CD8-positive, alpha-beta memory T cell (primary cell): ENCODE measurements at places on chromosomes 13 and 19.

DNA sequence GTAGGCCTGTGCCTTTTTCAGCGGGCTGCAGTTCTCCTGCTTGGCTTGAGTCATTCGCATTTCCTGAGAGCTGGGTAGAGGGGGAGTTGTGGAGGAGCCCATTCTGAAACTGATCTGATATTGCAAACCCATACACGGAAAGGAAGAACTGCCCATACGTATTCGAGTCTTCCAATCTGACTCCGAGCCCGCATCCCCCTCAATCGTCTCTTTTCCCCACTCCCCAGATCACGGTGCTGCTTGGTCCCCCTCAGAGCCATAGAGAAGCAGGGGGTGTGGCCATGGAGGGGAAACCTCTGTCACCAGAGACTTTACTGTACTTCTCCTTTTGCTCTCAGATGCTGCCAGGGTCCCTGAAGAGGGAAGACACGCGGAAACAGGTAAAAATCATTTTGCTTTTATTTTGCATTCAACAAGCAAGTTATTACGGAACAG, at the start of gene CD22:
CD22 (plus strand) TSS at position 337 of the 435 bp plus-strand sequence. CDS start 2,854 bp downstream, outside the sequence.
- DNase-seq: no peak

DNA sequence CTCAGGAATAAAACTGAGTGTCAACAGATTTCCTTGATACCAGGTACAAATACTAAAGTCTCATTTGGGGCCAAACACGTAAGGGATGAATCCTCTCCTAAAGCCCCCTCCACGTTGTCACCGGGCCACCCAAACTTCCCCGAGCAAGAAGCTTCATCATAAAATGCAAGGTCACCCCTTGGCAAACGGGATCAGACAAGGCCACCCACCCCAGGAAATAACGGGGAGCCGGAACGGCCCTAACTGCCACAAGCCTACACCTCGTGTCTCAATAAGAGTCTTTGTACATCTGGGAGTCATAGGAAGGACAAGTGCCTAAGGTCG, 717 bp downstream of the EEF2 start:
- DNase-seq: no peak

DNA sequence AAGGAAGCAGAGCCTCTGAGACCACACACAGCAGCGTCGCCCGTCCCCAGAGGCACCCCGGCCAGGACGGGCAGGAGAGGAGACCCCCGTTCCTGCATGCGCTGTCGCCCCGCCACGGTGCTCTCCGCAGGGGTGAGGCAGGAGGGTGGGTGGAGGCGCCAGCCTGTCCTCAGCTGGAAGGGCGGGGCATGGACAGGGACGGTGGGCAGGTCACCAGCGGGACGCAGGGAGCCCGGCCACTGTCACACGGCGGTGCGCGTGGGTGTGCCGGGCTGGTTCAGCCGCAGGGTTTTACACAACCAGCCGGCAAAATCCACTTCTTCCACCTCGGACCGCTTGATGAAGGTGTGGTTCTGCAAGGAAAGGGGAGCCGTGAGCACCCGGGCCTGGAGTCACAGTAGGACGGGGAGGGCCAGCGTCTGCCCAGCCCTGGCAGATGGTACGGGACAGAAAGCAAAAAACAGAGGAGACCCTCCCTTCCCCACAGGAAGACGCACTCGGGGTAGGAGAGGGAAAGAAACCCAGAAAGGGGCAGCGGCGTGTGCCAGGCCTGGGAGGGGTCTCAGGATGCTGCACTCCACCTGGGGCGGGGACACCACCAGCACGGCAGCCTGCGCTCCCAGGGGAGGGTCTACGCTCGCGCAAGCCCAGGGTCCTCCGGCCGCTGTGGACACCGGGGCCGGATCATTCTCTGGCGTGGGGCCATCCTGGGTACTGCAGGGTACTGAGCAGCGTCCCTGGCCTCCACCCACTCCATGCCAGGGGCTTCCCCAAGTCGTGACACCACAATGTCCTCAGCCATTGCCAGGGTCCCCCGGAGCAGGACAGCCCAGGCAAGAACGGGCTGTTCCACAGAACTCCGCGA, 23.9 kb upstream of the ZBTB7A start:
- DNase-seq: no peak

DNA sequence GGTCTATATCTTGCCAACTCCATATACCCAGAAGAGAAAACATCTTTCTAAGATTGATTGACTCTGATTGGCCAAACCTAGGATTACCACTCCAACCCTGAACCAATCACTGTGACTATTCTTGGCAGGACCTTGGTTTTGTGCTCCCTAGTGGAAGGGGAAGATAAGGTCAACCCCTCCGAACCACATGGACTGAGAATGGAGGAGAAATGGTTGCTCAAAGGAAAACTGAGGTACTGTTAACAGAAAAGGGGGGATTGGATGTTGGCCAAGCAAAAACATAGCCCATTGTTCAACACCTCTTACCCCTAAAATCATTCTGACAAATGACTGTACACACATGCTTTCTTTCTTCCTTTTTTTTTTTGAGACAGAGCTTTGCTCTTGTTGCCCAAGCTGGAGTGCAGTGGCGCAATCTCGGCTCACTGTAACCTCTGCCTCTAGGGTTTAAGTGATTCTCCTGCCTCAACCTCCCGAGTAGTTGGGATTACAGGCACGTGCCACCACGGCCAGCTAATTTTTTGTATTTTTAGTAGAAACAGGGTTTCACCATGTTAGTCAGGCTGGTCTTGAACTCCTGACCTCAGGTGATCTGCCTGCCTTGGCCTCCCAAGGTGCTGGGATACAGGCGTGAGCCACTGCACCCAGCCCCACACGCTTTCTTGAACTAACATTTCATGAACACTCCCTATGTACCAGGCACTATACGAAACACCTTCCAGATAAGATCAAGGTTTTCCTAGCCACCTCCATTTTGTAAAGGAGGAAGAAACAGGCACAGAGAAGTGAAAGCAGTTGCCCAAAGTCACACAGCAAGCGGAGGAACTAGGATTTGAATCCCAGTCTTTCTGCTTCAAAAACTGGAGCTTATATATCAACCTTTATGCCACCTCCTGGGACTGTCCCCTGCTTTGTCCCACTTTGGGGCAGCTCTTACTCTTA, 6.5 kb downstream of the MEIOSIN start:
- no peak for DNase-seq

- peak; percentile 74 for DNase-seq
Observed at GRCh38 chr19:42270346-42271044, 1.4 kb downstream of the CIC start.

GRCh38 chr13:20006206-20006605, 47.7 kb downstream of the ZMYM2 start:
- DNase-seq: no peak

DNA sequence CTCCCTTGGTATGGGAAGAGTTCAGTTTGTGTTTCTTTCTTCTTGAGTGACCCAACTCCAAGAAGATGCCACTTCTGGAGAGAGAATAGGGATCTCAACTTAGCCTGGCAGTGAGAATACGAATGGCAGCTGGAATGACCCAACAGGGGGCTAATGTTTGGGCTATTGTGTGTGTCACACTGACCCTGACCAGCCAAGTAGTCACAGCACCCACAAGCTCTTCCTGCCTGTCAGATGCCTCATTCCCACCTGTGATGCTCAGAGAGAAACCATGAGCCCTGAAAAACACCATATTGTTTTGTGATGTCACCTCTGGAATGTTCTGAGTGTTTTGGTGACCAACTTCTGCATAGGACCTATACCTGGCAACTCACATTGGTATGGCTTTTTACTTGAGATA, at the start of gene CBY2:
CBY2 (plus strand) TSS at position 233 of the 400 bp plus-strand sequence; CDS start at position 304, 71 bp downstream.
- DNase-seq: no peak

DNA sequence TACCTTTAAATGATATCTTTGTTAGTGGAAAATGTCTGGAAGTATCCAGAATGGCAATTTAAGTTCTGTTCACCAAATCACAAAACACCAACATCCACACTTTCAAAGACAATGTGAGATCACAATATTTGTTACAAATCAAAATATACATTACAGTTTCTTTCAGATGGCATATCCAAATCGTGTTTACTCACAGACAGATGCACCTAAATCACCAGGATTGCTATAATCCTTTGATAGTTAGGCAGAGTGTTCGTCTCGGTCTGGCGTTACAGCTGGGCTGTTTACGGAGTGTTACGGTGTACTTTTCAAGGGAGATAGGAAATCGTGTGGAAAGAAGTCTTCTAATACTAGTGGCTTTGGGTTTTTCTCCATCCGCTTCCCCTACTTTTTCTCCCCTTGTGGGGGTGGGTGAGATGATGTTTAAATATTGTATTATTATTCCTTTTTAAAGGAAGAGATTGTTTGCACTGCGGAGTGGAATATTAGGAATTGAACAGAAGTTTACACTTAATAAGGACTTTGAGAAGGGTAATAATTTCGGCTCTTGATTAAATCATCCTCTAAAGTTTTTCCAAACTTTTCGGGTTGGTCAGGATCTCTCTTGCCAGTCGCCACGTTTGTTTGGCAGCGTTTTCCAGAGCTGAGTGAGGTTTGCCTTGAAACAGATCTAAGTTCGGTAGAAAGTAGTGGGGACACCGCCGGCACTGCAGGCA, 1.8 kb downstream of the MAB21L1 start:
- DNase-seq: no peak

- no peak for DNase-seq
Observed at GRCh38 chr13:66430728-66431127, 799.4 kb downstream of the PCDH9 start.

DNA sequence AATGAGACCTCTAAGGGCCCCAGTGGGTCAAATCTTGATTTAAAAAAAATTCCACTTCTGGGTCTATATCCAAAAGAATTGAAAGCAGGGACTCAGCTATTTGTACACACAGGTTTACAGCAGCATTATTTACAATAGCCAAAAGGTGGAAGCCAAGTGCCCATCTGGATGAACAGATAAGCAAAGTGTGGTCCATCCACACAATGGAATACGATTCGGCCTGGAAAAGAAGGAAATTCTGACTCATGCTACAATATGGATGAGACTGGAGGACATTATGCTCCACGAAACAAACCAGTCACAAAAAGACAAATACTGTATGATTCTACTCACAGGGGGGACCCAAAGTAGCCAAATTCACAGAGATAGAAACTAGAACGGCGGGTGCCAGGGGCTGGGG, 76.7 kb downstream of the CACNA1A start:
- DNase-seq: no peak

- no peak for DNase-seq
Observed at GRCh38 chr19:52451241-52451640, 2.1 kb upstream of the ZNF578 start.

- DNase-seq: no peak
Observed at GRCh38 chr19:27679399-27679798, 1533.6 kb downstream of the UQCRFS1 start.

DNA sequence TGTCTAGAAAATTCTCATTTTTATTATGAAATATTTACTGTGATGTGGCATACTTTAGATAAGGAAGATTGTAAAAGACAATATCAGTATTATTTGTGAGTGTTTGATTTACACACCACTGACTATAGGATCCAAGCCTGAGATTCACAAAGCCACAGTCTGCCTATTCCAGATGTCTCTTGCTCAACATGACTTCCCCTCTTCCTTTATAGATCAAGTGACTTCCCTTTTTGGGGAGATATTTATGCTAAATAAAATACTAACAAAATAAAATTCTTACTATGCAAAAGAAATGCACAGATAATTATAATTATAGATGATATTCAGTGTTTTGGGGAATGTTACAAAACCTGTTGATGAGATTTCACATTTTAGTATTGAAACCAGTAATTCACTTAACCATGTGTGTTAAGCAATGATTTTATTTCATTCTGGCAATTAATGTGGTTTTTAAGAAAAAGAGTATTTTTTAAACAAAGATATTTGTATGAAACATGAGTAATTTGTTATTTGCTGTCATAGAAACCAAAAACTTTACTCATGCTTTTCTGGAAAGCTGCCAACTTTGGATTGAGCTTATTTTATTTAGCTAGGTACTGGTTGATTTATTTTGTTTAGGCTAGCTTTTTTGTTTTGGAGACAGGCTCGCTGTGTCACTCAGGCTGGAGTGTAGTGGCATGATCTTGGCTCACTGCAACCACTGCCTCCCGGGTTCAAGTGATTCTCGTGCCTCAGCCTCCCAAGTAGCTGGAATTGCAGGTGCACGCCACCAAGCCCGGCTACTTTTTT, 13.7 kb upstream of the GPR183 start:
- DNase-seq: no peak

DNA sequence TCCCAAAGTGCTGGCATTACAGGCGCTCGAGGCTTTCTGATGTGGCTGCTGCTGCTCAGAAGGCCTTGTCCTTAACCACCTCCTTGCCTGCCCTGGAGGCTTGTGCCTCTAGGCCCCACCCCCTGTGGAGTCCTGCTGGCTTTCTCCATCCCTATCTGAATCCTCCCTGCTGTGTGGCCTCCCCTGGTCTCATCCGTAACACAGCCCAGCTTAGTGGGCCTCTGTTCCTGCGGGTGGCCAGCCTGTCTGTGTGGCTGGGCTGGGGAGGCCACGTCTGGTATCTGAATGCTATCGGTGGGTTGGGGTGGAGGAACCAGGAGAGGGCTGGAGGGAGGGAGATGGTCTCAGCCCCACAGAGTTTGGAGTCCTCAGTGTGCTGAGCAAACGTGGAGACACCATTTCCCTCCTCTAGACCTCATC, 4.7 kb downstream of the RPL28 start:
- DNase-seq: no peak

DNA sequence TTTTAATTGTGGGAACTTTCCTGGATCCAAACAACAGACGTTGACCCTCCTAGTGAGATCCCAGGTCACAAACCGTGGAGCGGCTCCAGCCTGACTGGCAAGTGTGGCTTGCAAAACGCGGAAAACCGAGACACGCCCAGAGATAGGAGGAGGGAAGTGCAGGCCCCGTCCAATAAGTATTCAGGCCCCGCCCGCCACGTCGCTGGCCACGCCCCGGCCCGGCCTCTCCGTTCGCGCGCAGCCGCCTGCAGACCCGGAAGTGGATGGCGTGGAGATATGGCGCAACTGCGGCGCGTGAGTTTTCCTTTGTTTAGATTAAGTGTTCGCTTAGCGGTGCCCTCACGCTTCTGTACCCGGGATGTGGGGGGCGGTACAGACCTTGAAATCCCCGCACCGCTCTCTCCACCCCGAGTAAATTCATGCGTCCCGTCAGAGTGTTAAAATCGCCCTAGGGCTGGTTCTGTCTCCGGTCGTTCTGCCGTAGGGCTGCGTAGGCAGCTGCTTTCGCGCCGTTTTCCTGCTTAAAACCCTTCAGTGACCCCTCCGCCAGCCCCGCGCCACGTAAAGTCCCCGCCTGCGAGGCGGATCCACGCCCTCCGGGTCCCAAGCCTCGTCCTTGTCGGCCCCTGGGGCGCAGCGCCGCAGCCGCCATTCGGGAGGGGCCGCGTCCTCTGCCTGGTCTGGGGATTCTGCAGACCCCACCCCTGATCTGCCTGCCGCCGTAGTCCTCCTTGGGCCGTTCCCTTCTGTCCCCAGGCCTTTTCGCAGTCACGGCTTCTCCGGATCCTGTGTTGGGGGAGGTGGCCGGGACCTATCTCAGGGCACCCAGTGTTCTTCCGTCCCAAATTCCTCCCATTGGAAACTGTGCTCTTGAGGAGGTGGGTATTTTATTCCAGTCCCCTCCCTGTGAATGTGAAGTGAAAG, at the start of gene ZNF766:
ZNF766 (plus strand) TSS at position 250 of the 924 bp plus-strand sequence; CDS start at position 277, 27 bp downstream.
- DNase-seq: peak; percentile 95
